Upper lobe of right lung (tissue), 1 donor: ENCODE measurements at places on chromosomes 5 and 9.
A peak's percentile ranks its signal among the peaks of the same experiment; 100 is the strongest.

- DNase-seq = no peak
Observed at GRCh38 chr5:83834306-83834705, 113.7 kb upstream of the HAPLN1 start.

- DNase-seq = no peak
Observed at GRCh38 chr9:95598236-95598635, 81.5 kb upstream of the PTCH1 start.

GRCh38 chr9:127185181-127185580 lies 62.7 kb upstream of the ANGPTL2 start:
- DNase-seq = peak; percentile 17

DNA sequence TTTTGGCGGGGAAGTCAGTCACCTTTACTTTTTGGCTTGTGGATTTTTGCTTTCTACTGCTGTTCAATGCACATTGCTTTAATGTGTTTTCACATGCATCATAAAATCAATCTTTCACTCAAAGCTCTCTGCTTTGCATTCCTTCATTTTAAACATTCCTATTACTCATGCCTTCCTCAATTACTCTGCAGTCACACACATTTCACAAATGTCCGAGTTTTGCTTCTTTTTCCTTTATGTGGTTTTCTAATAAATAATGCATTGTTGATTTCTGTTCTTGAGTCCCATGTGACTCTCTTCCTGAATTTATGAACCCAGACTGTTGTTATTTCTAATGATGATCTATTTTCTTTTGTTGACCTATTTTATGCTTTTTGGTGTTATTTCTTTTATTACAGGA lies 82.3 kb upstream of the EPB41L4B start:
- DNase-seq = no peak

DNA sequence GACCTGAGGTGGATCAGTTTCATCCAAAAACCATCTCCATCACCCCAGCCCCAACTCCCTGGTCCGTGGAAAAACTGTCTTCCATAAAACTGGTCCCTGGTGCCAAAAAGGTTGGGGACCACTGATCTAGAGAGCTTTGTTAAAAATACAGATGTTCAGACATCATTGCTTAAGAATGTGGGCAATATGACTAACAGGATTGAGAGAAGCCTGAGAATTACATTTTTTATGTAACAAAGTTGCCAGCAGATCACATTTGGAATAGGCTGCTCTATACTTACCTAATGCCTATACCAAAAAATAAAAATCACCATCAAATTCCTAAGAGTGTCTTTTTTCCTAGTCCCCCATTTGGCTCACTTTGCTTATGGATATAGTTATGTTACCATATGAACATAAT lies 143.3 kb downstream of the RAPGEF6 start:
- no peak for DNase-seq

DNA sequence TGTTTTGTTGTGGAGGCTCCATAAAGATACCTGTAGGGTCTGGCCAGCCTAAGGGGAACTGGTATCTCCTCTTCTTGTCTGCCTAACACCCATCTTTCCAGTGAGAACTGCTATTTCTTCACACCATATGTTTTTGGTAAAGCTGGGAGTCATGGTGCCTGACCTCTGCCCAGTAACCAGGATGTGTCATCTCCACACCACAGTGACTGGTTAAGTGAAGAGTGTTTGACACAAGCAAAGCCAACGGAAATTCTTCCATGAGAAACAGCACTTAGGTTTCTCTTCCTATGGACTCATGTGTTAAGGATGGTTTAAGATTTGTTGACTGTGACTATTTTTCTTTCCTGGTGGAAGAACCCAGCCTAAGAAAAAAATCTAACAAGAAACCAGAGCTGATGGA lies 111.5 kb downstream of the HTR4 start:
- no peak for DNase-seq

DNA sequence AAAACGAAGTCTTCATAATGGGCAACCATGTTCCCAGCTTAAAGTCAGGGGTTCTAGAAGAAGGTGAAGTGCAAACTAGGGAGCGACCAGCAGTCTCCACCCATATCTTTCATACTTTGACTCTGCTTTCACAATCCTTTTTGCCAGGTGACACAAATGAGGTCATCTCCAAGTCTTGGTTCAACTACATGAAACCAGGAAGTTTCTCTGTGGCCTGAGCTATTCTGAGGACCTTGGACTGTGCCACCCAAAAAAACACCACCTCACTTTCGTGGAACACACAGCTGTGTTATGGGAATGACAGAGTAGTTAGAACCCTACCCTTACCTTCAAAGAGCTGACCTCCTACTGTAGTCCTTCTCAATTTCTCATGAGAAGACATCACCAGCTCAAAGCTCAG lies 309.2 kb downstream of the AGTPBP1 start:
- DNase-seq = no peak

DNA sequence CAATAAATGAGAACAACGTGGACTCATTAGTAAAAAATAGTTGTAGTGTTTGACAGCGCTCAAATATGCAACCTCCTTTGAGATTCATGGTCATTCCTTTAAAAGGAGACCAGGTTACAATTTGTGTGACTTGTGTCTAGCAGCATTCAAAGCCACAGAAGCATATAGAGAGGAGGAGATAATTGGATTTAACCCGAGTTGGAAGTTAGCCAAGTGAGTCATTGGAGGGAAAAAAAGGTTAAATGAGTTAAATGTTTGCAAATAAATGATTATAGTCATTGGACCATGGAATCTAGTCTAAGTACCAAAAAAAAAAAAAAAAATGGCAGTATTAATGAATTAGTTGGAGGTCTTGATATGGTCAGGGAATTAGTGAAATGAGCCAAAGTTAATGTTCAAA lies 90.9 kb downstream of the ITGA1 start:
- no peak for DNase-seq

DNA sequence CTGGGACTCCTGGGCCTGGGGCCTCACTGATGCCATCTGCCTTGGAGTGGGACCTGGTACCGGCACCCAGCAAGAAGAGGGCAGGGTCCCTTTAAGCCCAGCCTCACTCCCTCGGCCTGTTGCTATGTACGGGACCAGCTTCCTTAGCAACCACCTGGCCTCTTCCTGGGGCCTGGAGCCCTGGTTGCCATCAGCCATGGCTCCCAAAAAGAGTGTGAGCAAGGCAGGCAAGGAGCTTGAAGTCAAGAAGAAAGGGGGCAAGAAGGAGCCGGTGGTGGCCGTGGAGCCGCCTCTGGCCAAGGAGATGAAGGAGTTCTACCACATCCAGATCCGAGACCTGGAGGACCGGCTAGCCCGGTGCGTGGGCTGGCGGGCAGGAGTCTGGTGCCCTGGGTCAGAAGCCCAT lies at the start of gene CFAP157:
TSS of gene CFAP157 (plus strand) at position 153 of the 406 bp plus-strand sequence. CDS start at position 197, 44 bp downstream.
- DNase-seq = no peak

GRCh38 chr5:41822036-41822435 lies 48.2 kb downstream of the OXCT1 start:
- no peak for DNase-seq
